ENCODE measurements at places on chromosomes 16 and 17. TPM values are rescaled to one million over a fixed set of nuclear protein-coding genes. Genes with fewer than 3 reads are reported as not detected.

Gene NETO2
- total RNA-seq, result 3.3 TPM

Gene SLC47A1
- not detected for total RNA-seq

Gene RAB37
- 0.60 TPM for total RNA-seq

Gene C16orf89
- 2.5 TPM for total RNA-seq

Gene SLFN5
- total RNA-seq, result 78.2 TPM

Gene SLC39A11
- 21.3 TPM for total RNA-seq

Gene TLCD1
- total RNA-seq, result 3.3 TPM

Gene NOD2
- not detected for total RNA-seq

Gene SPNS2
- total RNA-seq, result 0.09 TPM
